Kidney (tissue), 22 donors: ENCODE measurements at places on chromosomes 6 and 20.

GRCh38 chr6:39057251-39058155 is 8.9 kb downstream of the GLP1R start:
- peak; percentile 18 for DNase-seq

GRCh38 chr20:23507346-23507745 is 16.4 kb downstream of the CST8 start:
- DNase-seq: no peak

- DNase-seq: no peak
Measured at GRCh38 chr20:64233725-64234124, 21.8 kb upstream of the PCMTD2 start.

DNA sequence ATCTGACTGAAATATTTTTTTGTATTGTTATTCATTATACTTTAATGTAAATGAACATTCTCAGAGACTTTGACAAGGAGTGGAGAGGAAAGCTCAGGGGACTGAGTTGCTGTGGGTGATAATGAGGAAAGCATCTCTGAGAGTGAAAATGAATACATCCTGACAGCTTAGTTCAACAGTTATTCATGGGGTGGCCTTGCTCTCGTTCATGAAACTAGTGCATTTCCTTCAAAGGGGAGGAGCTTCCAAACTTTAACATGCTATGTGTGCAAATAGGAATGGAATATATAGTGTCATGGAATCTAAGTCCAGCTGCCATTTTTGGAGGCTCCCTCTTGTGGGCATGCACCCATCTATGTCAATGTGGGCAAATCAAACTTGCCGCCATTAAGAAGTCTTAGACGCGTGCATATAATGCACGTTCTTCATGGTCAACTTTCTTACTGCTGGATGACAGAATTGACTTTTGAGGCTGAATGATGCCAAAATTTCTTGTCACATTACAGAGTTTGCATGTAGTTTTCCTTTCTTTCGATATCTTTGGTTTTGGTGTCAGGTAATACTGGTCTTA is 124.3 kb upstream of the TMEM170B start:
- DNase-seq: no peak

DNA sequence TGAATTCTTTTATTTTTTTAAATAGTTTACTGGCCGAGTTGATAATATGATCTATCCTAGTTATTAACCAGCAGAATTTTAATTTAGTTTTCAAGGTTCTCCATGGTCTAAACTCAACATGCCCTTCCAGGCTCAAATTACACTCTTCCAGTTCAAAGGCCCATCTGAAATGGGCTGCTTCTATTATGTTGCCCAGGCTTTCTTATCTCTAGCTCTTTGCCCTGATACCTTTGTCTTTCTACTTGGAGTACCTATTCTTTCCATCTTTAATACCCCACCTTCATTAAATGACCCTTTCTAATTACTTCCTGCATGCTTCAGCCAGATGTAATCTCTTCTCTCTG is 541.2 kb upstream of the FLRT3 start:
- DNase-seq: no peak

DNA sequence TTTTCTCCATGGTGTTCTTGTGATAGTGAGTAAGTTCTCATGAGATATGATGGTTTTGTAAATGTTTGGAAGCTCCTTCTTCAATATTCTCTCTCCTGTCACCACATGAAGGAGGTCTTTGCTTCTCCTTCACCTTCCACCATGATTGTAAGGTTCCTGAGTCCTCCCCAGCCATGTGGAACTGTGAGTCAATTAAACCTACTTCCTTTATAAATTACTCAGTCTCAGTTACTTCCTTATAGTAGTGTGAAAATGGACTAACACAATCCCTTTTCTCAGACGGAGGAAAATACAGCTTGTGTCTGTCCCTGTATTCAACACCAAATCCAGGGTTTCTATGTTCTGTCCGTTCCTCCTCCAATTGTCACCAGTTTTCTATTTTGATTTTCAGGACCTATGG is 181.0 kb downstream of the ALDH8A1 start:
- DNase-seq: no peak

DNA sequence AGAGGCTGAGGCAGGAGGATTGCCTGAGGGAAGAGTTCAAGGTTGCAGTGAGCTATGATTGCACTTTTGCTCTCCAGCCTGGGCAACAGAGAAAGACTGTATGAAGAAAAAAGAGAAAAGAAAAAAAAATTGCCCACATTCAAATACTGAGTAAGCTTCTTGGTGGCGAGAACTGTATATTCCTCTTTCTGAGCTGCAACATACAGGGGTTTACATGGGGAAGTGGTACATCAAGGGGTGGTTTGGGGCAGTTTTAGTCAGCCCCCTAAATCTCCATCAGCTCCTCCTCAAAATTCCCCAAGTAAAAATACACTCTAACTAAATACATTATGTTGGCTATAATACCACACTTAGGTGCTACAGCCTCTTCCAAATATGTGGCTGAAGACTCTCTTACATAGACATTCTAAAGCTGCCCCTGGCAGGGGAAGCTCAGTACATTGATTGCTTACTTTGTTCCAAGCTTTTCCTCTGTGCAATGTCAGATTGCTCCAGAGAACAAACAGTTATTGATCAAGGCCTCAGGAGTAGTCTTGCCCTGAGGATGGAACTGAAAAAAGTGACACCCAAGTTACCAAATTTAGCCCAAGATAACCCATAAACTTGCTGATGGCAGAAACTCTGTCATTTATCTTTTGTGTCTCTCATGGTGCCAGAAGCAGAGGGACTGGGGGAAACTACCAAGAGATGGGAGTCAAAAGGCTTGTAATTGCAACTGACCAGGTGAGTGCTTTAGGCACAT is 107.4 kb upstream of the RIPOR2 start:
- DNase-seq: no peak

- DNase-seq: no peak
Measured at GRCh38 chr20:10786678-10787077, 112.9 kb upstream of the JAG1 start.

- DNase-seq: no peak
Measured at GRCh38 chr20:9036593-9036992, 32.3 kb upstream of the PLCB4 start.

DNA sequence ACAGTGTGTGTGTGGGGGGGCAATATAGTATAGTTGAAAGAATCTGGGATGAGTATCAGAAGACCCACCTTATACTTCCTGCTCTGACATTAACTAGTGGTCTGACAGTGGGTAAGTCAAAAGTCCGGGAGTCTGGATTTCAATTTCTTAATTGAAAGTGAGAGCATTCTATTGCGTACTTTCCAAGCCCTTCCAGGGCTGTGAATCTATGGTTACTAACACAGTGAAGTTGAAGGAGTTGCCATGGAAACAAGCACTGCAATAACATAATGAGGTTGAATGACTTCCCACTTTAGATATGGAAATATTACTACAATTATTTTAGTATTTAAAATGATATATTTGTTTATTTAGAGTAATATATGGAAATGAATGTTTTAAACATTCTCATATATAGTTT is 80.2 kb downstream of the MLIP start:
- no peak for DNase-seq

DNA sequence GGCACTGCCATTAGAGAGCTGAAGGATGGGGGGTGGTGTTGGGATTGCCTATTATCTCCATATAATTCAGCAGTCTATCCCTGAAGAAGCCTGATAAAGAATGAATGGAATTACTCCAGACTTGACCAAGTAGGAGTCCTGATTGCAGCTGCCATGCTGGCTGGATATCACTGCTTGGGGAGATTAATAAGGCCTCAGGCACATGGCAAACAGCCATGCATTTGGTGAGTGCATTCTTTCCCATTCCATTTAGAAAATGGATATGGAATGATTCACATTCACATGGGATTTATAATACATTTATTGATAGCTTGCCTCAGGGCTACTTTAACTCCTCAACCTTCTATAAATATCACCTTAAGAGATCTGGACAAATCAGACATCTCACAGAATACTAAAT is 49.6 kb upstream of the HLA-A start:
- no peak for DNase-seq

GRCh38 chr6:101125380-101125971 is 244.3 kb upstream of the ASCC3 start:
- DNase-seq: no peak

- DNase-seq: no peak
Measured at GRCh38 chr20:44840826-44841225, 30.5 kb upstream of the RIMS4 start.

GRCh38 chr6:85372188-85372914 is 77.5 kb upstream of the NT5E start:
- no peak for DNase-seq

GRCh38 chr6:138468320-138469015 is 30.8 kb downstream of the NHSL1 start:
- DNase-seq: no peak

GRCh38 chr20:19018881-19019280 is 193.6 kb upstream of the SLC24A3 start:
- no peak for DNase-seq

- DNase-seq: no peak
Measured at GRCh38 chr20:13285408-13285807, 64.3 kb downstream of the ISM1 start.

- peak; percentile 20 for DNase-seq
Measured at GRCh38 chr6:14721103-14721758, 524.6 kb upstream of the JARID2 start.

DNA sequence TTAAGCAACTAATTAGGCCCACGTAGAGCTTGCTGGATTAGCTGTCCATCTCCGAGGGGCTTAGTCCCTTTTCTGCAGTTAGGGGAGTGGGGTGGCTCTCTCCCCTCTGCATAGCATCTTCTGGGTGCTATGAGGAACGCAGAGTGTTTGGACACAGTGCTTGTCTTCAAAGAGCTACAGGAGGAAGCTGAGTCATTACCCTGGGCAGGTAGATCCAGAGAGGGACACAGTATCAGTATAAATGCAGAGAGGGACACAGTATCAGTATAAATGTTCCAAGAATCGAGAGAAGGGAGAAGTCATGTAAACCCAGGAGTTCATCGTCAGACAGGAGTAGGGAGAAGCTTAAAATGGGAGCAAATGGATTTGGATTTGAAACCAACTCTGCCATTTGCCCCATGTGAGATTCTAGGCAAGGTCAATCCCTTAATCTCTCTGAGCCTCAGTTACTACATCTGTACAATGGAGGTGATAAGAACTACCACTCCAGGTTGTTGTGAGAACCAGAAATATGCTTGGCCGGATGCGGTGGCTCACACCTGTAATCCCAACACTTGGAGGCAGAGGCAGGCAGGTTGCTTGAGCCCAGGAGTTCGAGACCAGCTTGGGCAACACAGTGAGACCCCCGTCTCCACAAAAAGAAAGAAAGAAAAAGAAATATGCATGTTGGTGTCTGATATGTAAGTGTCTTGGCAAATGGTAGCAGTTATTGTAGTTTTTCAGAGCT is 5.5 kb upstream of the GHRH start:
- no peak for DNase-seq

- DNase-seq: no peak
Measured at GRCh38 chr6:115832786-115833185, 227.9 kb downstream of the FRK start.

- DNase-seq: no peak
Measured at GRCh38 chr20:38863024-38863851, 57.7 kb downstream of the PPP1R16B start.

GRCh38 chr6:7201732-7202541 is 94.2 kb downstream of the RREB1 start:
- DNase-seq: no peak

GRCh38 chr20:2801286-2801728 is 880 bp upstream of the CPXM1 start:
- peak; percentile 7 for DNase-seq

- DNase-seq: no peak
Measured at GRCh38 chr6:37048403-37048850, 43.0 kb downstream of the FGD2 start.

GRCh38 chr20:53009979-53010735 is 38.0 kb downstream of the TSHZ2 start:
- DNase-seq: no peak

DNA sequence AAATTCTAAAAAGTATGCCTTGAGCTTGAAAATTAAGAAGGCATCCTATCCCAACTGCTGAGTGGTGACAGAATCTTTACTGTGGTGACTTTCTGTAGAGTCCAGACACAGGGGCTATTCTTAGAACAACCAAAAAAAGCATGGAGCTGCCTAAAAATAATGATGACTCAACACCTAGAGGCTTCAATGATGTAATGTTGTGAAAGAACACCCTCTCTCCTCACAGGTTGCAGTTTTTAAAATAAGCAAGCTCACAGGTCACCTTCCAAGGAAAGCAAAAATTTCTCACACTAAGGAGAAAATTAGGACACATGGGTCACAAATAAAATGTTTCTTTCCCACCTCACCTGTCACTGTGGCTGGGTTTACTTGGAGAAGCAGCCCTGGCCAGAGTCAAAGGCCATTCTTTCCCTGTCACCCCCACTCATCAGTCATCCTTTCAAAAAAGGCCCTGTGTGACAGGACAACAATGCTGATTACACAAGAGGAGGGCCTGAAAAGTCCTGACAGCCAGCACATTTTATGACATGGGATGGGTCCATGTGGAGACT is 53.5 kb downstream of the RCAN2 start:
- no peak for DNase-seq

- no peak for DNase-seq
Measured at GRCh38 chr6:37485291-37485702, 14.4 kb downstream of the CCDC167 start.
